ENCODE measurements at places on chromosomes 4 and X. TPM values are rescaled to one million over a fixed set of nuclear protein-coding genes. Genes with fewer than 3 reads are reported as not detected.

GRCh38 chrX:136684120-136684519 is 36.2 kb downstream of the CD40LG start:
- no peak for DNase-seq

Gene CTAG1A
- total RNA-seq: not detected

DNA sequence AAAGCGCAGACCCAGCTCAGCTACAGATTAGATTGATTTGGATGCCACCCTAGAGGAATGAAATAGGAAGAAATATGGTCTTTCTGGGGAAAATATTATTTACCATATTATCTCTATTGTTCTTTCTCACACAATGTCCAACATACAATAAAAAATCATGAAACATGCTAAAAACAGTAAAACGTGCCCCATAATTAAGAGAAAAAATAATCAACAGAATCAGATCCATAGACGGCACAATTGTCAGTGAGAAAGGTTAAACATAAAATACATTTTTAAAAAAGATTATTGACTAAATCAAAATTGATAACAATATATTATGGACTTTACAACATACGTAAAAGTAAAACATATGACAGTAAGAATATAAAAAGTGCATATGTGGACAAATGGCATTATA is 90.9 kb downstream of the ENPP6 start:
- DNase-seq: no peak

- DNase-seq: no peak
These were observed 101.3 kb downstream of the RPA4 start for GRCh38 chrX:96985046-96985445.

DNA sequence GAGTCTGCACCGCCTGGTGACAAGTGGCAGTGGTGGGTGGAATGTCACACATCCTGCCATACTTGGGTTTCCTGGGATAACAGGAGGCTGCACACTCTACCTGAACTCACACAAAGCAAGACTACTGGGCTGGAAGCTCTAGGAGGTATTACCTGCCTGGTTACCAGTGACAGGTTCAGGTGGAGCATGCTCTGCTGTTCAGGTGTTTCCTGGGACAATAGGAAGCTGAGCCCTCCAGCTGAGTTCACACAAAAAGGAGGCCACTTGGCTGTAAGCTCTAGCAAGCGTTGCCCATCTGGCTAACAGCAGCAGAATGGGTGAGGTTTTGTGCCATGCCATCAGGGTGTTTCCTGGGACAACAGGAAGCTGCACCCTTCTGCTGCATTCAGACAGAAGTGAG is 17.4 kb upstream of the UGT2B7 start:
- no peak for DNase-seq

GRCh38 chr4:74203467-74203866 is 45.5 kb downstream of the MTHFD2L start:
- no peak for DNase-seq

DNA sequence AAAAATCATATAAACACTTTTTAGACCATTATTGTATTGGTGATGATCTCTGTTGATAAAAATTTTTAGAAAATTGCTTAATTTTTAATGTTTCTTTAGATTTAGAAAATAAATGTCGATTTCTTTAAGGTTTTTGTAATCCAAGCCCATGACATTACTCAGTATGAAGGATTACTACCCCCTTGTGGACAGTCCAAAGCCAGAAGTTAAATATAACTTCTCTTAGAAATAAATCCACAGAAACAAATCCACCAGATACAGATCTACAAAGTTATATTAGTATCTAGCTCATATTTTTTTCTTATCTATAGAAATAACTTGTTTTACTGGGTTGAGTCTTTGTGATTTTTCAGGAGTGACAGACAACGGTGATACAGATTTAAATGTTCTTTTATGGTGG is 18.9 kb downstream of the TIFA start:
- DNase-seq: peak; percentile 56

GRCh38 chr4:22410645-22411247 is 105.1 kb downstream of the ADGRA3 start:
- peak; percentile 21 for DNase-seq

DNA sequence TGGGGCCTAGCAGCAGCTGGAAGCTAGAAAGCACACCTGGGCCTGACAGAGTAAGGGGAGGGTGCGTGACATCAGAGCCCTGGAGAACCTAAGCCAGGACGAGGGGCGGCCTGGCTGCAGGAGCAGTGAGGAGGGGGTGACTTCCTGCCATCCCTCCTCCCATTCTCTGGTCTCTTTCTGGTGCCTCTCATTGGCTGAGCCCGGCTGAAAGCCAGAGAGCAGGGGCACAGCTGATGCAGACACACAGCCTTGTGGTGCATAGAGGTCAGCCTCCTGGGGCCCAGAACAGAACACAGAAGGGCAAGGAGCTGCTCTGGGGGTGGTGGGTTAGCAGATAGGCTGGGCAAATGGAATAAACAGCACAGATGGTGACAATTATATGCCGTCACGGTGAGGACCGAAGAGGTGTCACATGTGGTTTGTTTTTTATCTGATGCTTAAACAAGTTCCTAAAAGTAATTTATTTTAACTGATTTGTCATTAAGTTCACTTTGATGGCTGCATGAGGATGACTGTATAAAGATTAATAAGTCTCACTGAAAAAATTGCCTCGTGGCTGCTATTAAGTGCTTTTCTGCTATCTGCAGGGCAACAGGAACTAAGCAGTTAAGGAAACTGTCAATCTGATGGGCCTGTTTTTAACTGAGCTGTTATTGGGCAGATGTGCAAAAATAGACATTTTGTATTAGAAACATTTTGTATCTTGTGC is 102.0 kb downstream of the FNIP2 start:
- DNase-seq: no peak

Gene SOWAHD
- total RNA-seq: not detected

Gene SLC16A2
- total RNA-seq: not detected

DNA sequence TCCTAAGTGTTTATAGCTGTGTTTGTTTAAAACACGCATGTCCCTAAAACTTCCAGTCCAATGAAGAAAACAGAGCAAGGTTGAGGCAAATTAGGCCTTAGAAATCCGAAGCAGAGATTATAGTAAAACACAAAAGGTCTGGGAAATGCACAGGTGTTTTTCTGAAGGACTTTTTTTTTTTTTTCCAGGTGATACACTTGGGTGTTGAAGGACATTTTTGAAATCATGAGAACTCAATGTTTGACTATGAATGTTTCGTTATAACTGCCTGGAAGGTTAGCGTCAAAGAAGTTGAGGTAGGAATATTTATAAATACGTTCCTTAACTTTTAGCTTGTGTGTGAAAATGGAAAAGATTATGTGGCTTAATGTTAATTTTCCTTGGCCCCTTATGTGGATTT is 45.5 kb downstream of the FHIP1A start:
- DNase-seq: no peak

Gene GIMD1
- total RNA-seq: not detected

Gene BEX4
- total RNA-seq: 47.1 TPM

Gene PIGA
- 71.8 TPM for total RNA-seq

DNA sequence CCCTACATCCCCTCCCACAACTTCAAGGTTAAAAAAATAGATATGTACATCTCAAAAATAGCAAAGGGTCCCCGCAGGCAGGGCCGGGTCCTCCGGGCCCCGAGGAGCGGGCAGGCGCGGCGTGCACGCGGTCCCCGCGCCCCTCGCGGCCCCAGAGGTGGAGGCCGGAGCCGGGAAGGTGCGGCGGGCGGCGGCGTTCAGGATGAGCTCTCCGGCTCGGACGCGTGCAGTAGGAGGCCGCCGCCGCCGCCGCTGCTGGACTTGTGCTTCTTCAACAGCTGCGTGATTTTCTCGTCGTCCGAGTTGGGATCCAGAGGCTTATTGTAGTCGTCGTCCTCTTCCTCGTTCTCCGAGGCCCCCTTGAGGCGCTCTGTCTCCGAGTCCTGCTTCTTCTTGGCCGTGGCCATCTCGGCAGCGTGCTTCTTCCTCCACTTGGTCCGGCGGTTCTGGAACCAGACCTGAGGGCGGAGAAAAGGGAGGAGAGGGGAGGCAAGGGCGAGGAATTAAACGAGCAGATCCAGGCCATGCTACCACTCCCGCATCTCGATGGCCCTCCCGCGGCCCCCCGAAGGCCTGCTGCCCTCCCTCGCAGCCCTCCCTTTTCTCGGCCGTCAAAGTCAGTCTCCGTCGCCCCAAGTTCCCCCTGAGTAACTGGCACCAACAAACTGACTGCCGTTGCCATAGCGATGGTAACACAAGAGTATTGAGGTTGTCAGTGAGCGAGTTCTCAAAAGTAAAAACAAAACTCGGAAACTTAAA is 5.8 kb downstream of the NKX6-1 start:
- DNase-seq: peak; percentile 34

DNA sequence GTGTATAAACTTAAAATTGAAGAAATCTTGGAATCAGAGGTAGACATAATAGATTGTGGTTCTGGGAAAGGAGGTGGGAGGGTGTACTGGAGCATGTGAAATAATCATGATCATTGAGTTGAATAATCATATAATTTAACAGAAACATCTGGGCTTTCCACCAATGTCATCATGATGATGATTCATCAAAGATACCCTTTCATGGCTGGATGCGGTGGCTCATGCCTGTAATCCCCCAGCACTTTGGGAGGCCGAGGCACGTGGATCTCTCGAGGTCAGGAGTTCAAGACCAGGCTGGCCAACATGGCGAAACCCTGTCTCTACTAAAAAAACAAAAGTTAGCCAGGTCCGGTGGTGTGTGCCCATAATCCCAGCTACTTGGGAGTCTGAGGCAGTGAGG is 6.7 kb upstream of the RUFY3 start:
- no peak for DNase-seq

GRCh38 chr4:183493246-183493645 is 11.6 kb upstream of the ING2 start:
- no peak for DNase-seq

DNA sequence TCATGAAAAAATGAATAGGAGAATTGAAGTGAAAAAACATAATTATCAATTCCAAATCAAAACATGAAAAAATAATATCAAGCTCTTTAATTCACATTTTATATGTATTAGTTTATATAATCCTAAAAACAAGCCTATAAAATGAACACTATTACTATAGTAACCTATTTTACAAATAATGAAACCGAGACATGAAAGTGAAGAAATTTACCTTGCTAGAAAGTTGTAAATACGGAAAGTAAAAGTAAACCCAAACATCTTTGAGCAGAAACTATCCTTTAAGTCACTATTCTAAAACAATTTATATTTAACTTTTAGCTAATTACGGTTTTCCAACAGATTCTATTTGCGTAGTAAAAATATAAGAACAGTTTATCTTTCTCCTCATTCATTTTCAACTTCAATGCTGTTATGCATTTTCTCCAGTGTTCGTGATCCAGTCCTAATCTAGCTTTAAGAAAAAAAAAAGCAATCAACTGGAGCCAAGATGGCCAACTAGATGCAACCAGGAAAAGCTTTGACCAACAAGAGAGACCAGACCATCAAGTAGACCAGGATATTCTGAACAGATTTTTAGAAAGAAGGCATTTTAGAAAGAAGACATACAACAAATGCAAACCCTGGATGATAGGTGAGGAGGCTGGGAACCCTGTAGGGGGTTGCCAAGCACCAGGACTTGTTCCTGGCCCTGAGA is 67.0 kb downstream of the DDX53 start:
- no peak for DNase-seq

DNA sequence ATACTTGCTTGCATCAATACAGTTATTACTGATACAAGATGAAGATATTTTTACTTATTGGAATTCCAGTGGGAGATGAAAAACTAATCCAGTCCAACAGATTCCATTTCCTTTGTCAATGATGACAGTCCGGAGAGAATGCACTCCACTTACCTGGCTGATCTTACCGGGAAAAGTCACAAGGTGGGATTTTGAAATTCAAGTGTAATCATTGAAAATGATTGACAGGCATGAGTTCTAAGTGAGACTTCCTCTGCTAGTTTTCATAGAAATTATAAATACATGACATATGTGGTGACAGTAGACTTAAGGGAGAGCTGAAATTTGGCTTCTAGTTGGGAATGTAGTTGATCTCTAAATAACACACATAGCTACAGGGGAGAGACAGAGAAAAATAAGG is 859.9 kb downstream of the FAT4 start:
- DNase-seq: no peak

DNA sequence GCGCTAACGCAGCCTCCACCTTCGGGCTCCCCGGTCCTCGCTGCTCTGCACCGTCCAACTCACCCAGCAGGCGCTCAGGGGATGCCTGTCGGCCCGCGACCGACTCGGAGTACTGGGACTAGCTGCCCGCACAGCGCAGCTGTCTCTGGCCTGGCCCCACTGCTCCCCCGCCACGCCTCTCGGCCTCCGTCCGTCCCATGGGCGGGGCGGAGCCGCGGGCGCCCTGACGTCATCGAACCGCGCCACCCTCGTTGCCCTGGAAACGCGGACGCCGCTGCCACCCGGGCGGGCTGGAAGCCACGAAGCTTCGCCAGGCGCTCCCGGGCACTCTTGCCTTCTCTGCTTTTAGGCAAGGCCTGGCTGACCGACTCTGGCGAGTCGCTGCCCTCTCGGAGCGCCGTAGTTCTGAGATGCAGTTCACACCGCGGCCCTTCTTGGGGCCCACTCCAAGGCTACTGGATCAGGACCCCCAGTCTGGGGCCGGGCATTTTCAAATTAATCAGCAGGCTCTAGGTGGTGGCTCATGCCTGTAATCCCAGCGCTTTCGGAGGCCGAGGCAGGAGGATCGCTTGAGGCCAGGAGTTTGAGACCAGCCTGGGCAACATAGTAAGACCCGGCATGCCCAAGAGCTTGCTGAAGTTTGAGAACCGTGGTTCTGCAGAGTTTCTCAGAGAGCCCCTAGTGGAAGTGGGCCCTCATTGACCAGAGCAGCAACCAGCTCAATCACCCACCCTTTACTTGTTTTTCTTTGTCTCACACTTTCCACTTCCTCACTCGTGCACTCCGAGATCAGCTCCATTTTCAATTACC is 12.0 kb downstream of the ACOX3 start:
- DNase-seq: peak; percentile 98

DNA sequence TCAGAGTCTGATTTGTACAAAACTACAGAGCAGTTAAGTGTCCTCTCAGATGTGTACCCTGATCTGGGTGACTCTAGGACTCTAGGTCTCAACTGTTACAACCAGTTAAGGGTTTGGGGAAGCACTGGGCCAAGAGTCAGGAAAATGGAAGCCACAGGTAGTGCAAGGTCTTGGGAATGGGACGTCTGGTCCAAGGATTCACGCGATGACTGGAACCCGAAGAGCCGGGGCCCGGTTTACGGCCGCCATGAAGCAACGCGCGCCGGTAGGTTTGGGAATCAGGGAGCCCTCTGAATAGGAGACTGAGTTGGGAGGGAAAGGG is 321 bp upstream of the HPRT1 start:
- DNase-seq: no peak

Gene CTBP1
- 388 TPM for total RNA-seq

Gene TMSB15A
- not detected for total RNA-seq

GRCh38 chr4:124046190-124046589 is 649.6 kb downstream of the SPRY1 start:
- DNase-seq: no peak

Gene USP17L15
- not detected for total RNA-seq

- DNase-seq: no peak
These were observed 55.7 kb upstream of the PDGFRA start for GRCh38 chr4:54173281-54173912.

GRCh38 chr4:164536814-164537213 is 217.1 kb upstream of the SMIM31 start:
- no peak for DNase-seq

DNA sequence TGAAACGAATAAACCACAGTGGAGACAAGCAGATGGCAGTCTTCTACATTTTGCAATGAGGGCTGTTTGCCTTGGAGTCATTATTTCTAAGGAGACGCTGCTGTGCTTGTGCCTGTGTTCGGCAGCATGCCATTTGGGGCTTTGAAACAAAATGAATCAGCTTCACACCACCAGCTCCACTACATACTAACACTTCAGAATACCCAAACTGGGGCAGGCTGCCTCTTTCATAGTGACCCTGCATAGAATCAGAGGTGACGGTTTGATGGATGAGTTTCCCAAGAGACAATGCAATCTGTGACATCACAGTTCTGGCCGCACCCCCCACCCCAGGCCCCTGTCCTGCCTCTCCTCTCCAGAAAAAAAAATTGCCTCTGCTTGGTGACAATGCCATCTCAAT is 57.1 kb upstream of the MID1 start:
- DNase-seq: no peak
